ENCODE measurements at places on chromosomes 5 and 9. TPM values are rescaled to one million over a fixed set of nuclear protein-coding genes. Genes with fewer than 3 reads are reported as not detected.

Gene FOXD4L4
- not detected for polyA plus RNA-seq

Gene GRIA1
- polyA plus RNA-seq: 0.18 TPM

Gene MGAT4B
- polyA plus RNA-seq: 45.0 TPM

Gene INSL4
- not detected for polyA plus RNA-seq

Gene GABRB2
- polyA plus RNA-seq: not detected

Gene SPINK4
- polyA plus RNA-seq: not detected

Gene CCDC192
- polyA plus RNA-seq: 0.07 TPM

Gene UBTD2
- polyA plus RNA-seq: 5.3 TPM

Gene COL23A1
- 0.85 TPM for polyA plus RNA-seq

Gene ACTBL2
- polyA plus RNA-seq: not detected

Gene SWI5
- polyA plus RNA-seq: 19.4 TPM

Gene PCDHGB6
- 2.4 TPM for polyA plus RNA-seq

Gene PRSS3
- 1.3 TPM for polyA plus RNA-seq

Gene IGIP
- 3.6 TPM for polyA plus RNA-seq

Gene KCNV2
- not detected for polyA plus RNA-seq

Gene IFNB1
- not detected for polyA plus RNA-seq

Gene PTGER4
- polyA plus RNA-seq: 6.0 TPM

Gene SELENOP
- 83.3 TPM for polyA plus RNA-seq

Gene GHR
- 6.3 TPM for polyA plus RNA-seq

Gene PCDHA4
- under 0.01 TPM for polyA plus RNA-seq

Gene GRM6
- not detected for polyA plus RNA-seq

Gene JADE2
- 12.5 TPM for polyA plus RNA-seq

Gene ZNF367
- 0.22 TPM for polyA plus RNA-seq

Gene SLC36A3
- not detected for polyA plus RNA-seq

Gene LHX6
- polyA plus RNA-seq: 1.2 TPM

Gene NUTM2F
- not detected for polyA plus RNA-seq

Gene STK32A
- polyA plus RNA-seq: 0.66 TPM

Gene QRFP
- not detected for polyA plus RNA-seq

Gene DMRT3
- polyA plus RNA-seq: 0.79 TPM

Gene FREM1
- polyA plus RNA-seq: 3.7 TPM

Gene C5orf58
- polyA plus RNA-seq: not detected

Gene FUT7
- polyA plus RNA-seq: 1.1 TPM

Gene ICE1
- 9.5 TPM for polyA plus RNA-seq

Gene CARD9
- polyA plus RNA-seq: 2.6 TPM

Gene BAAT
- polyA plus RNA-seq: not detected

Gene TOR2A
- 12.8 TPM for polyA plus RNA-seq

Gene CDC20B
- polyA plus RNA-seq: not detected

Gene PCDHA9
- polyA plus RNA-seq: 0.02 TPM

Gene SLC6A18
- polyA plus RNA-seq: not detected

Gene GFI1B
- 0.04 TPM for polyA plus RNA-seq

Gene LCP2
- polyA plus RNA-seq: 12.9 TPM

Gene DIPK1B
- polyA plus RNA-seq: 12.8 TPM

Gene SHROOM1
- 12.6 TPM for polyA plus RNA-seq

Gene CARTPT
- polyA plus RNA-seq: 0.85 TPM

Gene CMBL
- polyA plus RNA-seq: 25.6 TPM

Gene HAVCR2
- 1.2 TPM for polyA plus RNA-seq

Gene PPP2R2B
- 0.31 TPM for polyA plus RNA-seq

Gene ADGRV1
- 1.6 TPM for polyA plus RNA-seq

Gene RPL35
- 3,310 TPM for polyA plus RNA-seq

Gene TMEM171
- 0.52 TPM for polyA plus RNA-seq

Gene NIPAL4
- 0.11 TPM for polyA plus RNA-seq

Gene PCDHGC5
- polyA plus RNA-seq: 0.06 TPM

Gene TRIP13
- 0.58 TPM for polyA plus RNA-seq

Gene EFCAB9
- polyA plus RNA-seq: not detected

Gene IL3
- polyA plus RNA-seq: not detected

Gene CDC25C
- 0.07 TPM for polyA plus RNA-seq

Gene ARSI
- polyA plus RNA-seq: 1.1 TPM

Gene UBE2QL1
- 0.90 TPM for polyA plus RNA-seq
